ENCODE measurements at places on chromosomes 11 and 22.
A peak's percentile ranks its signal among the peaks of the same experiment; 100 is the strongest.

DNA sequence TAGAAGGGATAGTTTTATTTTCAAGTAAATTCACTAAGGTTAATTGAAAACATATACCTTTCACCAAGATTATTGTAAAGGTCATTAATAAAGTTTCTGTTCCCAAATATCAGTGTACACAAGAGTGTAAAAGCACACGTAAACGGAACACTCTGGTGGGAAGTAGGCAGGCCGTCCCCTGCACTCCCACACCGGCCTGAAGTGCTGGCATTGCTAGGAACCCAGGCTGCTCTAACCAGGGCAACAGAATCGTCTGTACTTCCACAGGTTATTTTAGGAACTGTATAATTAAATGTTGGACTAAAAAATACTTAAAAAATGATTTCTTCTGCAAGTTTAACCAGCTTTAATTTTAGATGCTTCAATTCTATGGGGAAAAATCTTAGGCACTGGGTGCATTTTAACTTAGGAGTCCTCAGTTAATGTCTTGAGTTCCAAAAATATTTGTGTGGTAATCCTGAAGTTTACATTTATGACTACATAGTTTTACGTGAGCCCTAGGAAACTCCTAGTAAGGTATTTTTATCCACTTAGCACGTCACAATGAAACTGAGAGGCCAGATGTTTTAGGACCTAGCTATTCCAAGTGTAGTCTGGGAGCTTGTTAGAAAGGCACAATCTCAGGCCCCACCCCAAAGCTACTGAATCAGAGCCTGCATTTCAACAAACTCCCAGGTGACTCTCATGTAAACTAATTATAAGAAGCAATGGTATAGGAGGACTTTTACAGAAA lies 31.2 kb downstream of the KMT5B start:
- no peak overlapping the region for H3K27ac ChIP-seq
- H3K27me3 ChIP-seq = no peaks in the 10 kb centered on the region
- H3K36me3 ChIP-seq = peaks cover 23% of the 10 kb centered on the region
- H3K4me1 ChIP-seq = no peaks in the 10 kb centered on the region
- no peak overlapping the region for H3K4me3 ChIP-seq

GRCh38 chr11:19753451-19754106 lies 40.9 kb downstream of the NAV2 start:
- peaks cover 16% of the 10 kb centered on the region for H3K4me1 ChIP-seq
- no peak overlapping the region for H3K27ac ChIP-seq
- peak; percentile 50 for DNase-seq

GRCh38 chr22:30871391-30872284 lies 96.9 kb downstream of the MORC2 start:
- H3K4me1 ChIP-seq = peaks cover 5% of the 10 kb centered on the region
- DNase-seq = no peak
- H3K4me3 ChIP-seq = no peak overlapping the region

DNA sequence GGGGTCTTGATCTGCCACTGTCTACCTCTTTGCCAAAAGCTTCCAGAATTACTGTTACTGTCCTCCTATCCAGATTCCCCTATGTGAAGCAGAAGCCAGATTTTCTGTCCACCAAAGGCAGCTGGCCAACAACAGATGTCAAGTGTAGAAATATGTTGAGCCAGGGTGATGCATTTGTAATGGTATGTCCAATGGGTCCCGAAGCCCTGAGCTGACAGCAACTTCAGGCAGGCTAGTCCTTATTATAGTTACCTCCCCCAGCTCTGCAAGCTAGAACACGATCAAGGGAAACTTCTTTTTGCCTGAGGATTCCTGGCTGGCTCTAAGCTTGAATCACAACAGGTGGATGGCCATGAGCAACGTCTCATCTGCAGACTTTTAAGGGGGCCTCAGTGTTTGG lies 10.2 kb downstream of the PAMR1 start:
- DNase-seq = peak; percentile 86
- no peaks in the 10 kb centered on the region for H3K36me3 ChIP-seq
- no peak overlapping the region for H3K27ac ChIP-seq
- H3K4me1 ChIP-seq = peaks cover 19% of the 10 kb centered on the region
- H3K27me3 ChIP-seq = no peaks in the 10 kb centered on the region

GRCh38 chr11:70528046-70528793 lies 129.9 kb downstream of the CTTN start:
- DNase-seq = no peak
- H3K4me3 ChIP-seq = no peak overlapping the region
- no peaks in the 10 kb centered on the region for H3K36me3 ChIP-seq
- no peak overlapping the region for H3K27ac ChIP-seq

- peaks cover 21% of the 10 kb centered on the region for H3K27me3 ChIP-seq
- H3K36me3 ChIP-seq = no peaks in the 10 kb centered on the region
- DNase-seq = no peak
- H3K27ac ChIP-seq = no peak overlapping the region
These were observed 16.0 kb upstream of the TP53I11 start for GRCh38 chr11:44966694-44967093.

GRCh38 chr11:76635991-76636738 lies 34.4 kb downstream of the LRRC32 start:
- no peak overlapping the region for H3K4me3 ChIP-seq
- H3K36me3 ChIP-seq = no peaks in the 10 kb centered on the region
- H3K27me3 ChIP-seq = no peaks in the 10 kb centered on the region
- no peak overlapping the region for H3K27ac ChIP-seq
- H3K4me1 ChIP-seq = no peaks in the 10 kb centered on the region

- H3K4me1 ChIP-seq = no peaks in the 10 kb centered on the region
- no peak overlapping the region for H3K4me3 ChIP-seq
- no peak overlapping the region for H3K27ac ChIP-seq
- H3K36me3 ChIP-seq = no peaks in the 10 kb centered on the region
These were observed 21.1 kb downstream of the MPPED2 start for GRCh38 chr11:30565027-30565426.

DNA sequence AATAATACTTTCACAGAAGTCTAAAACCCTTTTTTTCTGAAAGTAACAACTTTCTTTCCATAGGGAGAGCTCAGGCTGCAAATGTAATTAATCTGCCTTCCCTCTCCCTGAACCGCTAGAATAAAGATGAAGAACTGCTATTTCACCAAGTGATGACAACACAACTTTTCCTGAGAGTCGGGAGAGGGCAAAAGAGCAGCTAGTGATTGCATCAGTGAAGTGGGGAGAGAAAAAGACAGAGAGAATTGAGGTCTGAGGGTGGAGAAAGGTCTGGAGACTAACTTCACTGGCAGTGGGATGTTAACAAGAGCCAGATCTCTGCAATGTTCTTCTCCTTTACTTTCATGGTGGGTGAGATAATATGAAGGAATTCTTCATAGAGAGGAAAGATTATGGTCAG lies 10.9 kb upstream of the MPEG1 start:
- H3K27ac ChIP-seq = no peak overlapping the region
- no peak for DNase-seq
- H3K4me3 ChIP-seq = no peak overlapping the region
- H3K27me3 ChIP-seq = peaks cover 7% of the 10 kb centered on the region
- H3K36me3 ChIP-seq = no peaks in the 10 kb centered on the region

DNA sequence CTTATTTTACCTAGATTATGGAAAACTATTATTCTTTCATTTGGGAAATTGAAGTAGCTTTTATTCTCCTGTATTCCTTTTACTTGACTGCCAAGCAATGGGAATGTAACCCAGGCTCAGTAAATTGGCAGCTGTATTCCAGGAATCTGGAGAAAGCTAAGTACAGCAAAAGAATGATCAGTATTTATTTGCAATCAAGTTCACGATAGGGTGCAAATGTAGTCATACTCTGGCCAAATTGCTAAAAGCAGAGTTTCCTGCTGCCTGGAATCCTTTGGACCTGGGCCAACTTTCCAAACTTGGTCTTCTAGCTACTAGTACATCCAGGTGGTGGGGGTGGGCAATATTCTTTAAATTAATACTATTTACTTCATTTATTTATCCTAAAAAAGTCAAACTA lies 286.0 kb upstream of the CTSC start:
- no peaks in the 10 kb centered on the region for H3K36me3 ChIP-seq
- H3K4me1 ChIP-seq = no peaks in the 10 kb centered on the region
- no peak overlapping the region for H3K4me3 ChIP-seq
- no peak overlapping the region for H3K27ac ChIP-seq
- peak; percentile 43 for DNase-seq
- H3K27me3 ChIP-seq = no peaks in the 10 kb centered on the region

- H3K36me3 ChIP-seq = no peaks in the 10 kb centered on the region
- H3K4me3 ChIP-seq = no peak overlapping the region
- H3K4me1 ChIP-seq = no peaks in the 10 kb centered on the region
- no peak overlapping the region for H3K27ac ChIP-seq
- H3K27me3 ChIP-seq = no peaks in the 10 kb centered on the region
- no peak for DNase-seq
These were observed 33.1 kb upstream of the MRGPRX1 start for GRCh38 chr11:18972336-18972735.

DNA sequence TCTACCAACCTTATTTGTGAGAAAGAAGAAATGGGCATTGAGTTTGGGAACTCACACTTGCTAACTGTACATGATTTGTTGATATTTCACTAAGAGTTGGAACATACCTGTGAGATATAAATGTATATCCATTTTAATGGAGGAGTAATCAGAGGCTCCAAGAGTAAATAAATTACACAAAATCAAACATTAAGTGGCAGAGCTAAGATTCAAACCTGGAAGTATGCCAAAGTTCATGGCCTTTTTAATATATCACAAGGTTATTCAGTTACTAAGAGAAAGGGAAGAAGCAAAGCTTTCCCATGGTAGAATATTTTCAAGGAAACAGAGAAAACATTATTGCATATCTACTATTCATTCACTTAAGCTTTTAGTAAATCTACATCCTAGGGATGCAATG lies 1641.1 kb downstream of the FAM181B start:
- no peak for DNase-seq
- no peak overlapping the region for H3K27ac ChIP-seq
- no peak overlapping the region for H3K4me3 ChIP-seq

DNA sequence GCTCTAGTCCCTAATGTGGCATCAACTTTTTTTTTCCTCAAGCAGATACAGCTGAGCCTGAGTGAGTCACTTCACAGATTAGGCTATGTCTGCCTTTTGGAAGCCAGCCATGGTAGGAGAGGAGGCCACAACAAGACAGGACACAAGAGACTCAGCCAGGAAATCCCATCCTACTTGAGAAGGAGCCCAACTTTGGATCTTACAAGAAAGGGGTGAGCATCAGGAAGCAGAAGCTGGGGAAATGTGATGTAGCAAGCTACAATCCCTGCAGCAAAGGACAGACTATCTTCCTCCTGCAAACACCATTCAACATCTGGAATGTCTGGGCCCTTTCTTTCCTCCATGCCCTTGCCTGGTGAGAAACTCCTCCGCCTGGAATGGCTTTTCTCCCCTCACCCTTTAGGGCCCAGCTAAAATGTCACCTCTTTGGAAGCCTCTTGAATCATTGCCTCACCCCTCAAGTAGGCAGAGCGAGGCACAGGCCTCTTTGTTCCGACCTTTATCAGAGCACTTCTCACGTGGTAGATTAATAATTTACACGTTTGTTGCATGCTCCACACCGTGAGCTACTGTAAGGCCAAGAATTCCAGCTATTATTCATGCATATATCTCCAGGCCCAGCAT lies 156.4 kb upstream of the PITPNB start:
- H3K4me3 ChIP-seq = no peak overlapping the region
- H3K36me3 ChIP-seq = no peaks in the 10 kb centered on the region
- peak; percentile 86 for DNase-seq
- H3K4me1 ChIP-seq = peaks cover 7% of the 10 kb centered on the region
